ENCODE measurements at places on chromosomes 5 and 9. TPM values are rescaled to one million over a fixed set of nuclear protein-coding genes. Genes with fewer than 3 reads are reported as not detected.

ECM2 gene
- not detected for total RNA-seq

RECK gene
- 3.9 TPM for total RNA-seq

HTR1A gene
- total RNA-seq, result not detected

PDE6A gene
- total RNA-seq, result not detected

TAF1L gene
- total RNA-seq, result not detected

MCIDAS gene
- total RNA-seq, result not detected

COL23A1 gene
- total RNA-seq, result 0.07 TPM

SETX gene
- 46.0 TPM for total RNA-seq

JAK2 gene
- total RNA-seq, result 29.3 TPM

HINT2 gene
- 42.5 TPM for total RNA-seq

CKMT2 gene
- not detected for total RNA-seq

SV2C gene
- total RNA-seq, result not detected

NUTM2F gene
- total RNA-seq, result not detected

SPARC gene
- total RNA-seq, result not detected

AHRR gene
- 25.8 TPM for total RNA-seq

C5orf52 gene
- 0.42 TPM for total RNA-seq

ARHGEF37 gene
- 1.5 TPM for total RNA-seq

PCDHB12 gene
- not detected for total RNA-seq

CTXN3 gene
- not detected for total RNA-seq

FRMPD1 gene
- not detected for total RNA-seq

TLX3 gene
- total RNA-seq, result not detected

CER1 gene
- not detected for total RNA-seq

PCDH1 gene
- total RNA-seq, result 0.17 TPM

PLEKHG4B gene
- total RNA-seq, result not detected

PCA3 gene
- total RNA-seq, result not detected

PTGDS gene
- total RNA-seq, result not detected

PBX3 gene
- total RNA-seq, result 26.1 TPM

MRPL22 gene
- total RNA-seq, result 89.6 TPM

IL5 gene
- total RNA-seq, result 7.0 TPM

GABRA1 gene
- not detected for total RNA-seq

ADAMTS16 gene
- total RNA-seq, result not detected

FBP2 gene
- not detected for total RNA-seq

XPA gene
- 8.9 TPM for total RNA-seq

SLC4A9 gene
- not detected for total RNA-seq

Data from activated CD4-positive, alpha-beta T cell treated with anti-CD3 and anti-CD28 coated beads, Interleukin-2, amount 10 ng/mL, durations not matched to agents 24 days and 14 days (primary cell).